ENCODE measurements at places on chromosomes 5 and 9. TPM values are rescaled to one million over a fixed set of nuclear protein-coding genes. Genes with fewer than 3 reads are reported as not detected.

ZNF474 gene
- not detected for total RNA-seq

DNA sequence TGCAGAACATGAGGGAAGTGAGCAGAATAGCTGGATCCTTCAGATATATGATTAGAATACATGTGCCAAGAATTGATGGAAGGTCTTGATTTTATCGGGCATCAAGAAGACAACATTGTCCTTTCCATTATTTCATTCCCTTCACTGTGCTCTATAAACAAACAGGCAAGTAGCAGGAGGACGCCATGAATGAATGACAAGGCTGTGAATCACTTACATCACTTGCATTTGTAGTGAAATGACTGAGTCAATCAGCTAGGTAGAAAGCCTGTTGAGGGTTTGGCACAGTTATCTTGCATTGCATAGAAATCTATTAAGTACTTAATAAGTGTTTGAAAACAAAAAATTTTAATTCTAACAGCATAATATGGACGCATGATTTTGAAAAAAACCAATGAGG, 548.8 kb upstream of the IZUMO3 start:
- no peak overlapping the region for H3K4me3 ChIP-seq
- H3K27me3 ChIP-seq = no peaks in the 10 kb centered on the region
- H3K36me3 ChIP-seq = no peaks in the 10 kb centered on the region

DNA sequence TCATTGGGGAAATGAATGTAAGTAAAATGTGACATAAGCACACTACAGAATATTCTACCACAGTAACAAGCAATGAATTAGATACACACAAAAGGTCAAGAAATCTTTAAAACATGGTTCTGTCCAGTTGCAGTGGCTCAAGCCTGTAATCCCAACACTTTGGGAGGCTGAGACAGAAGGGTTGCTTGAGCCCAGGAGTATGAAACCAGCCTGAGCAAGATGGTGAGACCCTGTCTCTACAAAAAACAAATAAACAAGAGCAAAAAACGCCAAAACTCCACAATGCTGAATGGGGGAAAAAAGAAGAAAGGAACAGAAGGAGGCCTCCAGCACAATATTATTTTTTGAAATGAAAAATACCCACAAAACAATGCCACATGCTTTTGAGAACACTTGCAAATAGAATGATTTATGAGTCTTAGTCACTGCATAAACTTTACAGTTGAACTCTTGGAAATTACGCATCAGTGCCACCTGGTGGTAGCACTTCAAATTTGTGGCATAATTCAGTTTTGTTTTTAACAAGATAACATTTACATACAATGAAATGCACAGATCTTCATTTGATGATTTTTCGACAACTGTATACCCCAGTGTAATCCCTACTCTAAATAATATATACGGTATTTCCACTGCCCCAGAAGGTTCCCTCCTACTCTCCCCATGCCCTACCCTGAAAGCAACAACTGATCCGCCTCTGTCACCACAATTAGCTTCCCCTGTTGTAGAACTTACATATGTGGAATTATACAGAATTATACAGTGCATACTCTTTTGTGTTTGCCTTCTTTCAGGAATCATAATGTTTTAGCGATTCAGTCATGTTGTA, 14.4 kb upstream of the SPINK4 start:
- no peak overlapping the region for H3K27ac ChIP-seq
- H3K36me3 ChIP-seq = no peaks in the 10 kb centered on the region
- H3K4me3 ChIP-seq = no peak overlapping the region
- H3K27me3 ChIP-seq = peaks cover 6% of the 10 kb centered on the region
- DNase-seq = no peak
- peaks cover 9% of the 10 kb centered on the region for H3K4me1 ChIP-seq

DNA sequence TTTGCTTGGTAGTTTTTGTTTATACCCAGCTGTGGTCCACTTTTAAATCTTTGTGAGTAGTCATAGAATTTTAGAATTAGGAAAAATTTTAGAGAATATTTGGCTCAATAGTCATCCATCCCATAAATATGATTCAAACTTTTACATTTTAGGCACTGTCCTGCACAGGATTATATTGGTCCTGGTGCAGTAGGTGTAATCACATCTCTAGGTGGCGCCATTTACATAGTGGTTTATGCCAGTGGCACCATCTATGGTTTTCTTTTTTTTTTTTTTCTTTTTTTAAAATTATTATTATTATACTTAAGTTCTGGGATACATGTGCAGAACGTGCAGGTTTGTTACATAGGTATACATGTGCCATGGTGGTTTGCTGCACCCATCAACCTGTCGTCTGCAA, 260.7 kb upstream of the KCNN2 start:
- no peaks in the 10 kb centered on the region for H3K27me3 ChIP-seq
- no peaks in the 10 kb centered on the region for H3K4me1 ChIP-seq
- H3K4me3 ChIP-seq = no peak overlapping the region
- H3K27ac ChIP-seq = no peak overlapping the region
- no peak for DNase-seq

GRCh38 chr9:134892820-134893420, 12.3 kb downstream of the FCN2 start:
- H3K27me3 ChIP-seq = peaks cover 12% of the 10 kb centered on the region
- H3K4me1 ChIP-seq = peaks cover 28% of the 10 kb centered on the region
- DNase-seq = no peak
- no peak overlapping the region for H3K4me3 ChIP-seq
- no peaks in the 10 kb centered on the region for H3K36me3 ChIP-seq
- H3K27ac ChIP-seq = no peak overlapping the region

DNA sequence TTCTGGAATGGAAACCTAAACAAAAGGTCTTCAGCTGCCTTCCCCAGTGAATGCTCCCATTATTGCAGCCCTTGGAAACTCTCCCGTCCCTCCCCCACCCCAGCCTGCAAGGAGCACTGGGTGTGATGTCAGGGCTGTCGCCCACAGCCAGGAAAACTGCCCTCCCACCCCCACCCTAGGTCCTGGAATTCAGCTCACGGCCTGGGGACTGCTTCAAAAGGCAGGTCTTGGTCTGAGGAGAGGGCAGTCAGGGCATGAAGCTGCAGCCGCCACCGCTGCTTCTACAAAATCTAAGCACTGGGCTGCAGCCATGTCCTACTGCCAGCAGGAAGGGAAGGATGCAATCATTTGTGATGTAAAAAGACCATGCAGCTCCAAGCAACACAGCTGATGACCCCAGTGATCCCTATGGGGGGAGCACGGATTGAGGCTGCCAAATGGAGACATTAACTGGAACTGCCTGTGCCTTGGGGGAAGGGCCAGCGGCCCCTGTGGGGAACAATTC, 11.4 kb downstream of the GRHPR start:
- H3K27ac ChIP-seq = no peak overlapping the region
- no peak for DNase-seq
- H3K27me3 ChIP-seq = no peaks in the 10 kb centered on the region
- H3K4me1 ChIP-seq = no peaks in the 10 kb centered on the region
- peaks cover 24% of the 10 kb centered on the region for H3K36me3 ChIP-seq

GRCh38 chr9:77440057-77440456, 208.1 kb downstream of the GNA14 start:
- peak; percentile 93 for DNase-seq
- H3K27ac ChIP-seq = peak overlapping the region; percentile 53
- H3K4me1 ChIP-seq = peaks cover 22% of the 10 kb centered on the region
- peak overlapping the region; percentile 56 for H3K4me3 ChIP-seq
- H3K36me3 ChIP-seq = no peaks in the 10 kb centered on the region
- H3K27me3 ChIP-seq = peaks cover 34% of the 10 kb centered on the region
